ENCODE measurements at places on chromosomes 1 and 21.
A peak's percentile ranks its signal among the peaks of the same experiment; 100 is the strongest.

DNA sequence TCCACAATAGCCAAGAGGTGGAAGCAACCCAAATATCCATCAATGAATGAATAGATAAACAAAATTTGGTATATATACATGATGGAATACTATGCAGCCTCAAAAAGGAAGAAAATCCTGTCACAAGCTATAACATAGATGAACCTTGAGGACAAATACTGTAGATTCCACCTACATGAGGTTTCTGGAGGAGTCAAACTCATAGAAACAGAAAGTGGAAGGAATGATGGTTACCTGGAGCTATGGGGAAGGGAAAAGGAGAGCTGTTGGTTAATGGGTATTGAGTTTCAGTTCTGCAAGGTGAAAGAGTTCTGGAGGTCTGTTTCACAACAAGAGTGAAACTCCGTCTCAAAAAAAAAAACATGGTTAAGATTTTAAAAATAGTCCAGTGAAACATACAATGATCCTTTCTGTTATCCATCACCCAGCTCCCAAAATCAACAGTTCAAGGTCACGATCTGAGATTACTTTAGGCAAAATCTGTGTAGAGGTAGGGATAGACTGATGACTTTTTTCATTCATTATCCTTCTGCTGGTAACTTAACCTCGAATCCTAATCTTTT is 80.8 kb upstream of the HNRNPU start:
- no peaks in the 10 kb centered on the region for H3K36me3 ChIP-seq
- no peak overlapping the region for H3K4me3 ChIP-seq
- DNase-seq, result no peak
- no peak overlapping the region for H3K27ac ChIP-seq

- H3K4me1 ChIP-seq, result no peaks in the 10 kb centered on the region
- no peaks in the 10 kb centered on the region for H3K27me3 ChIP-seq
- no peaks in the 10 kb centered on the region for H3K36me3 ChIP-seq
- H3K27ac ChIP-seq, result no peak overlapping the region
- no peak overlapping the region for H3K4me3 ChIP-seq
Observed at GRCh38 chr1:192739476-192740184, 69.2 kb upstream of the RGS2 start.

DNA sequence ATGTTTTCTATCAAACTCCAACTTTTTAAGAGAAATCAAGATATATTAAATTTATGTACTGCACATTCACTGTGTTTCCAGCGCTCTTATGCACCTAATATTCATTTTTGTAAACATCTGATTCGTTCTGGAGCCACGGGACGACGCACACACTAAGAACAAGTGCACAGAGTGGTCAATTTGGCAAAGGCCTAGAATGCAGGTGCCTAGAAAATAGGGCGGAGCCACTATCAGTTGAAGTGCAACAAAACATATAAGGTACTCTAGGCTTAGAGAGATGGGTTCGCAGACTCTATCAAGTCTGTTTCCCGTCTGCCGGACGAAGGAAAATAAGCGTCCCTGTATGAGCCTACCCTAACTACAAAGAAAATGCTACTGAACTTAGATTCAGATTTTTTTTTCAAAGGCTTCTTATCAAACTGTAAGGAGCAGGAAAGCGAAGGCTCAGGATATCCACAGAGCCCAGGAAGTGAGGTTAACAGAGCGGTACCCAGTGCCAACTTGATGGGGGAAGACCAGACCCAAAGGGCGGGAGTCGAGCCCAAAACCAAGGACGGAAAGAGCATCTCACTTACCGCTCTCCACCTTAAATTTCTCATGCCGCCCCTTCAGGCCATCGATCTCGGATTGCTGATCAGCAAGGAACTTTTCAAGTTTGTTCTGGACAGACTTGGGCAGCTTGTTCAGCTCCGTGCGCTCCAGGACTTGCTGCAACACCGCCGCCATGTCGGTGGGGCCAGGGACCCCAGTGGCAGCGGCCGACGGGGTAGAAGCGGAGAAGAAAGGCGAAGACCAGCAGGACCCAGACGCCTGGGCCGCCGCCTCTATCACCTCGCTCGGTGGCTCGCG is 526 bp downstream of the TPR start:
- peaks cover 17% of the 10 kb centered on the region for H3K4me1 ChIP-seq
- peak overlapping the region; percentile 81 for H3K27ac ChIP-seq
- H3K36me3 ChIP-seq, result peaks cover 43% of the 10 kb centered on the region

DNA sequence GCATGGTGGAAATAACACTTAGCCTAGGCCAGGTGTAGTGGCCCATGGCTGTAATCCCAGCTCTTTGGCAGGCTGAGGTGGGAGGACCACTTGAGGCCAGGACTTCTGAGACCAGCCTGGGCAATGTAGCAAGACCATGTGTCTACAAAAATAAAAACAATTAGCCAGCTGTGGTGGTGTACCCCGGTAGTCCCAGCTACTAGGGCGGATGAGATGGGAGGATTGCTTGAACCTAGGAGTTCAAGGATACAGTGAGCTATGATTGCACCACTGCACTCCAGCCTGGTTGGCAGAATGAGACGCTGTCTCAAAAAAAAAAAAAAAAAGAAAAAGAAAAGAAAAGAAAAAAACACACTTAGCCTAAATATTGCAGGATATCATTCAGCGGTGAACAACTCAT is 20.9 kb downstream of the AK4 start:
- H3K4me1 ChIP-seq, result peaks cover 36% of the 10 kb centered on the region
- DNase-seq, result no peak
- no peak overlapping the region for H3K27ac ChIP-seq
- no peaks in the 10 kb centered on the region for H3K36me3 ChIP-seq
- no peak overlapping the region for H3K4me3 ChIP-seq

DNA sequence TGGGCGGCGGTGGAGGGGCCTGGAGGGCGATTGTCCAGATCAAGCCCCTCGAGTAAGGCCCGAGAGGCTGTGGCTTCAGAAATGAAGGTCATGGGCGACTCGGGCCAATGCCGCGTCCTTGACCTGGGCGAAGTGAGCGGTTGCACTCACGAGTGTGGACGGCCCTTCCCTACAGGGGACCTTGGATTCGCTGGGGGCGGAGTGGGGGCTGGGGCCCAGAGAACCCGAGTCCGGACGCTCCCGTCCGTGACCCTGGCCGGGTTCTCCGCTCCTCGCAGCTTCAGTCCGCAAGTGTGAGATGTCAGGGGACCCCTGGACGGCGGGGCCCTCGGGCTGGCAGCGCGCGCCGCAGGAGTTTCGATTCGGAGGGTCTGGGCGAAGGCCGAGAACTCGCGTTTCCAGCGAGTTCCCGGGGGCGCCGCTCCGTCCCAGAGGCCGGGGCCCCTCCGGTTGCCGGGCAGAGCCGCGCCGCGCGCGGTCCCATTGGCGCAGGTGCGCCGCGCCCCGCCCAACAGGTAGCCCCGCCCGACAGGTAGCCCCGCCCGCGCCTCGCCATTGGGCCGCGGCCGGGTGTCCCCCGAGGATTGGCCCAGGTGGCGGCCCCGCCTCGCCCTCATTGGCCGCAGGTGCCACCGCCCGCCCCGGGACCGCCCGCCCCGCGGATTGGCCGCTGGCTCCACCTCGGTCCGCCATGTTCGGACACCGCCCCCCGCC is at the start of gene PRKCZ:
PRKCZ (plus strand) TSS at position 694 of the 714 bp plus-strand sequence. CDS start 220 bp downstream, outside the sequence.
- no peaks in the 10 kb centered on the region for H3K4me1 ChIP-seq
- H3K36me3 ChIP-seq, result no peaks in the 10 kb centered on the region
- peak; percentile 96 for DNase-seq
- no peaks in the 10 kb centered on the region for H3K27me3 ChIP-seq

DNA sequence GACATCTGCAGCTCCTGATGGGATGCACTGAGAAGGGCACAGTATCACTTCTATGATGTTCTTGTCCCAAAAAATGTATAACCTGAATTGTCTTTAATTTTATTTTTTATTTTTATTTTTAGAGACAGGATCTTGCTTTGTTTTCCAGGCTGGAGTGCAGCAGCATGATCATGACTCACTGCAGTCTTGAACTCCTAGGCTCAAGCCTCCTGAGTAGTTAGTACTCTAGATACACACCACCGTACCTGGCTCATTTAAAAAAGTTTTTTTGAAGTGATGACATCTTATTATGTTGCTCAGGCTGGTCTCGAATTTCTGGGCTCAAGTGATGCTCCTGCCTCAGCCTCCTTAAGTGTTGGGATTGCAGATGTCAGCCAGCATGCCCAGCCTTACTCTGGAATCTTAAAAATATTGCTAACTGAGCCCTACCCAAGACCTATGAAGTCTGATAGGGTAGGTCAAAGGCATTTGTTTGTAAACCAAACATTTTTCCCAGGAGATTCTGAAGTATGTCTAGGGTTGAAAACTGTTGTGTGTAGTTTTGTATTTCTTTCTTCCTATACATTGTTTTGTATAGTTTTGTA is 68.9 kb downstream of the ATF6 start:
- H3K4me1 ChIP-seq, result no peaks in the 10 kb centered on the region
- H3K36me3 ChIP-seq, result no peaks in the 10 kb centered on the region
- H3K4me3 ChIP-seq, result no peak overlapping the region
- no peak overlapping the region for H3K27ac ChIP-seq
- no peak for DNase-seq

DNA sequence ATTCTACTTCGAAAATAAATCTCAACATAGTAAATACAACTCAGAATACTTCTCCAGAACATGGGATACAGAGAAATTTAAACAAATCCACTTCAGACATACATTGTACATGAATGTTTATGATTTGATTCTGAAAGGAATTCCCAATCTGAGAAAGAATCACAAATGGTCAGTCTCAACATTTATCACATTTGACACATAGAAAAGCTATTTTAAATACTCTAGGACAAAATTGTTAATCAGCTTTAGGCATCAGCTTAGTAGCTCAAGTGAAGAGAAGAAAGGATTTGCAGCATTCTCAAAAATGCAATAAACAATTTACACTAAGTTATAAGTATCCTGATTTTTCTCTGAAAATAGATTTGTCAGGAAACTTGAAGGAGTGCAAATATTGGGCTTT is 184.8 kb downstream of the PTPRC start:
- no peaks in the 10 kb centered on the region for H3K4me1 ChIP-seq
- H3K36me3 ChIP-seq, result no peaks in the 10 kb centered on the region

DNA sequence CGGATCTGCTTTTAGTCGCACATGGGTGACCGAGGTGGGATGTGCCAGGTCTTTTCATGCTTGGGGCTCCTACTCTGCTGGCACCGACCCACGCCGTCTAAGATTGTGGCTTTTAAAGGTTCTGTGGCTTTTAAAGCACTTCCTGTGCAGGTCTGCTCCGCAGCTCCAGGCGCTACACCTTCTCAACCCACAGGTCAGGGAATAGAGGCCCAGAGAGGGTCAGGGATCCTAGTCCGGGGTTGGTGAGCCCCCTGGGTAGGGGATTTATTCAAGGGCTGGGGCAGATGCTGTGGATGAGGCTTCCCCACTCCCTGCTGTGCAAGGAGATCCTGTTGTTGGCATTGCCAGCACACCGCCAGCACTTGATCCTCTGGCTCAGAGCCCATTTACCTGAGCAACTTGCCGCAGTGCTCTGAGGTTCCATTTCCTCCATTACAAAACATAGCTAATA is 212.8 kb upstream of the RAB4A start:
- no peaks in the 10 kb centered on the region for H3K36me3 ChIP-seq
- DNase-seq, result no peak
- H3K4me1 ChIP-seq, result no peaks in the 10 kb centered on the region
- H3K27ac ChIP-seq, result no peak overlapping the region
- no peaks in the 10 kb centered on the region for H3K27me3 ChIP-seq

DNA sequence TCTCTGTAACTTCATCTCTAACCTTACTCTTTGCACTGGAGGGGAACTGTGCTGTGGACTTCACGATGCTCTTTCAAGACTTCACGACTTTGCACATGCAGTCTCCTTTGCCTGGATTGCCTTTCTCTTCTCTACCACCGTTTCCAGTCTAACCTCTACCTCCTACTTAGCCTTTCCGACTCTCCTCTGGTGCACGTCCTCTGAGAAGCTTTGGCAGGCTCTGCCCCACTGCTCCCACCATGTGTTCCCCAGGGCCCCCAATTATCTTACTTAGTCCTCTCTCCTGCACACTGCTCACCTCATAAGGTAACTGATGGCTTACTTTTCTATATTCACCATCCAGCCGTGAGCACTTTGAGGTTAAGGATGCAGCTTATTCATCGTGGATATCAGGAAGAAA is 101.7 kb upstream of the GJB5 start:
- H3K27ac ChIP-seq, result no peak overlapping the region
- no peaks in the 10 kb centered on the region for H3K4me1 ChIP-seq
- no peaks in the 10 kb centered on the region for H3K36me3 ChIP-seq
- H3K4me3 ChIP-seq, result no peak overlapping the region
- DNase-seq, result no peak

- no peak overlapping the region for H3K4me3 ChIP-seq
- no peaks in the 10 kb centered on the region for H3K27me3 ChIP-seq
- H3K4me1 ChIP-seq, result peaks cover 55% of the 10 kb centered on the region
- peak overlapping the region; percentile 75 for H3K27ac ChIP-seq
- H3K36me3 ChIP-seq, result peaks cover 92% of the 10 kb centered on the region
Observed at GRCh38 chr1:179129702-179130473, 48.0 kb downstream of the TOR3A start.

- no peaks in the 10 kb centered on the region for H3K27me3 ChIP-seq
- peaks cover 14% of the 10 kb centered on the region for H3K4me1 ChIP-seq
- DNase-seq, result no peak
- H3K27ac ChIP-seq, result peak overlapping the region; percentile 46
- no peak overlapping the region for H3K4me3 ChIP-seq
- H3K36me3 ChIP-seq, result no peaks in the 10 kb centered on the region
Observed at GRCh38 chr1:199122532-199123311, 483.9 kb downstream of the PTPRC start.

- peaks cover 16% of the 10 kb centered on the region for H3K36me3 ChIP-seq
- H3K4me1 ChIP-seq, result peaks cover 4% of the 10 kb centered on the region
- no peak for DNase-seq
- H3K27me3 ChIP-seq, result no peaks in the 10 kb centered on the region
Observed at GRCh38 chr1:30928171-30928570, 19.6 kb upstream of the SDC3 start.

DNA sequence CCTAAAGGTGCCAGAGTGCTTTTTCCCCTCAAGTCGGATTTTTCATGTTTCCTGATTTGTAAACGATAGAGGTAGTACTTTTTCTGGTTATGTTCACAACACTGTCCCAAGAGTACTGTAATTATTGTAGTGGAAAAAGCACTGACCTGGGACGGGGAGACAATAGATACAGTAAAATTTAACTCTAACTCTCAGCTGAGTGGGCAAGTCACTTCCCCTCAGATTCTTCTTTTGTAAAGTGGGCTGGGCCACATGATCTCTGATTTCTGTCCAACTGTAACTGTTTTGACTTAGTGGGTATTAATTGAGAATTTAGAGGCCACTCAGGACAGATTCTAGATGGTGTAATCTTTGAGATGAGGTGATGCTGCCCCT is 19.1 kb downstream of the MARCKSL1 start:
- no peak for DNase-seq
- no peaks in the 10 kb centered on the region for H3K27me3 ChIP-seq
- H3K36me3 ChIP-seq, result peaks cover 43% of the 10 kb centered on the region
- no peaks in the 10 kb centered on the region for H3K4me1 ChIP-seq
- H3K4me3 ChIP-seq, result no peak overlapping the region

GRCh38 chr1:220410611-220411010 is 117.3 kb upstream of the MARK1 start:
- H3K27ac ChIP-seq, result no peak overlapping the region
- no peak overlapping the region for H3K4me3 ChIP-seq
- no peaks in the 10 kb centered on the region for H3K27me3 ChIP-seq
- H3K36me3 ChIP-seq, result no peaks in the 10 kb centered on the region
- H3K4me1 ChIP-seq, result no peaks in the 10 kb centered on the region
- DNase-seq, result no peak

- no peak overlapping the region for H3K27ac ChIP-seq
- H3K36me3 ChIP-seq, result no peaks in the 10 kb centered on the region
- H3K27me3 ChIP-seq, result no peaks in the 10 kb centered on the region
- no peak for DNase-seq
- peaks cover 6% of the 10 kb centered on the region for H3K4me1 ChIP-seq
Observed at GRCh38 chr1:30777060-30777903, 19.7 kb upstream of the LAPTM5 start.

Measured in RWPE2 (cell line).